ENCODE measurements at places on chromosomes 7 and 10.
A peak's percentile ranks its signal among the peaks of the same experiment; 100 is the strongest.

GRCh38 chr10:107994621-107995270 lies 830.2 kb upstream of the SORCS1 start:
- peak; percentile 3 for DNase-seq

DNA sequence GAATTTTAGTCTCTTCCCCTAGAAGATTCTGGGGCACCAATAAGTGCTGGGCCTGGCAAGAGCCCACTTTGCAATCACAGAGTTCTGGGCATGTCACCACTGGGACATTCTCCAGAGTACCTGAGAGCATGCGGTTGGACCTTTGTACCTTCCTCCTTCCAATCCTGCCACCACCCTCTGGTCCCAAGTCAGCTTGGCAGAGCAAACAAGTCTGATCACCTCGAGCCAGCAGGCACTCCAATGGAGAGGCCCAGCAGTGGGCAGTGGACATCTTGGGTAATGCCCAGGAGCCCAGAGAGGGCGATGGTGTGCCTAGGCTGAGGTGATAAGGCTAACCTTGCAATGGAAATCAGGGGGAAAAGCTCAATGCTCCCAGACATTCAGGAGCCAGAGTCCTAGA lies 43.4 kb downstream of the SH3PXD2A start:
- no peak for DNase-seq

DNA sequence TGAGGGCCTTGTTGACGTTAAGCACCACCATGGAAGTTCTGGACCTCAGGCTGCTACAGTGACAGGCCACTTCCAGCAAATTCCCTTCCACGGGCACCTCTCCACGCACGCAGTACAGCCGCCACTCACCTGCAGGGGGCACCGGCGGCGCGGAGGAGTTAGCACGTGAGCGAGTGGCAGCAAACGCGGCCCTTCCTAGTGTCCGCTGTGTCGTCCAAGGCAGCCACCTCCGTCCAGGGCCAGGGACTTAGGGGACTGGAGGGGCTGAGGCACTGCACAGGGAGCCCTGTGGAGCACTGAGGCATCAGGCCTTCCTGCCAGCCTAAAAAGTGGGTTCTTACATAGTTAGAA lies 164.4 kb downstream of the SVIL start:
- DNase-seq: no peak

- no peak for DNase-seq
Measured at GRCh38 chr7:26663874-26664273, 200.5 kb downstream of the SKAP2 start.

- DNase-seq: no peak
Measured at GRCh38 chr10:14001298-14002040, 329.3 kb downstream of the FRMD4A start.

- DNase-seq: no peak
Measured at GRCh38 chr10:124598773-124599587, 137.4 kb downstream of the LHPP start.

DNA sequence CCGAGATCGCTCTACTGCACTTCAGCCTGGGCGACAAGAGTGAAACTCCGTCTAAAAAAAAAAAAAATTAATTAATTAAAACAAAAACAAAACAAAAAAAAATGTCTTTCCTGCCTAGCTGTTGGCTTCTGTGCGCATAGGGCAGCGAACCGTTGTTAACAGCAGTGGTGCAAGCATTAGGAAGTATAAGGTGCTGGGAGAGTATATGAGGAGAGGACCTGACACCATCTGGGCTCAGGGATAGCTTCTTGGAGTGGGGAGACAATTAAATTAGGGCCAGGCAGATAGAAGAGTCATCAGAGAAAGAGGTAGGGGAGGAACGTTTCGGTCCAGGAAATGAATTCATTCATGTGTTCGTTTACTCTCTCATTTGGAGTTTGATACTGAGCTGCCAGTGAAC lies 46.2 kb upstream of the EZH2 start:
- DNase-seq: no peak

Measured in hindlimb muscle (tissue), 1 donor.